ENCODE measurements at places on chromosomes 3 and 15.

DNA sequence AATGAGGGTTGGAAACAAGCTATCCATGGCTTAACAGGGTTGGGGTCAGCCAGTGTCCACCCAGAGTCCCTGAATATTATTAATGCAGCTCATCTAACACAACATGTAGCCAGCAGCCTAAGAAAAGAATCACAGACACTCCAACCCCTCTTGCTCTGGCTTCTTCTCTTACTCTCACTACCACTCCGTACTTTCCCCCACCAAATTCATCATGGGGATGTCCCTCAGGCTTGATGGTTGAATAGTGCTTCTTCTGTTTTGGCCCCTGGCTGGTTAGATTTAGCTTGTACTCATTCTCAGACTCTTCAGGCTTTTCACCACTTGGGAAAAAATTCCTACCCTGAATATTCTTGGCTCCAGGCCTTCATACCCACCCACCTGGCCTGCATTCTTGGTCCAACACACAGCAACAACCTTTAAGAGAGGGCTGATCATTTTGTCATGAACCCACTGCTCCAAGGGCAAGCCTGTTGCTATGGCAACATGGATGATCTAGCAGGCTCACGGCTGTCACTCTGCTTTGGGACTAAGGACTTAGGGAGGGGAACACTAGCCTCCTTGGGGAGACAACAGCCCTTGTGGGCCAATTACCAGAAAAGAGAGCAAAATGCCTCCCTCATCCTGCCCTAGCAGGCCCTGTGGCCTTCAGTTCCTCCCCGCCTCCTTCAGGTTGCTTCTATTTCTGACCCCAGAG, 9.4 kb upstream of the MED12L start:
- peak; percentile 9 for DNase-seq

- DNase-seq = no peak
Observed at GRCh38 chr15:59278120-59278519, 71.5 kb downstream of the LDHAL6B start.

DNA sequence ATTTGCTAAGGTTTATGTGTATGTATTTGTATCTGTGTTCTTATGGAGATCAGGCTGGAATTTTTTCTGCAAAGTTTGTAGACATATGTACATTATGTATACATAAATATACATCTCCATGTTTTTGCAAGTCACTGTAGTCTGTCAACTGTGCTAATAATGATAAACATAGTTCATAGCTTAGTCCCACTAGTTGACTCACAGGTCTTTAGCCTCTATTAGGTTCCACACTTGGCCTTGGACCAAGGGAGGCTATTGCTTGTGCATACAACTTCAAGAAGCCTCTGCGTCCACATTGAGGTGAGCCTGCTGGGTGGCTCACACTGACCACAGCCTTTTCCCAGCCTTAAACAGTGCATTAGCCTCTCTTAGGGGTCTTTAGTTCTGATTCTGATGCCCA, 243.8 kb upstream of the PEX5L start:
- no peak for DNase-seq

DNA sequence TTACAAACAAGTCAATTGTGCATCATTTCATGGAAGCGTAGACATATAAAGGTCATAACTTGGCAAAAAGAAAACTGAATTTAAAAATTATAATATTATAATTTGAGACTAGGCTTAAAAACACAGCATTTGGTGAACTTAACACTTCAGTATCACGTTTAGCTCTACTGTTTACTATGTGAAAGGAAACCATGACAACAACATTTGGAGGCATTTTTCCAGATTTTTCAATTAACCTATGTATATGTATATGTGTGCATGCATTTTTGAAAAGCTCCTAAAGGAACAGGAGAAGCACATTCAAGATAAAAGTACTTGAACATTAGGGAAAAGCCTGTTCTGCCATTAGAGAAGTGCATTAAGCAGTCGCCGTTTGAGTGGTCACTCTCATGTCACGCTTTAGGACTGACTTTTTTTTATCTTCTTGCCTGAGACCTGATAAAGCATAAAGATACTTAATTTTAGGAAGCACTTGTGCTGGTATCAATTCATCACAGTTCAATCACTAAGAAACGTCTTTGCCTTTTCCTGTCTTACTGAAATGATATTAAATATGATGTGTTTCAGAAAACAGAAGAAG, 156.0 kb downstream of the NAALADL2 start:
- no peak for DNase-seq

DNA sequence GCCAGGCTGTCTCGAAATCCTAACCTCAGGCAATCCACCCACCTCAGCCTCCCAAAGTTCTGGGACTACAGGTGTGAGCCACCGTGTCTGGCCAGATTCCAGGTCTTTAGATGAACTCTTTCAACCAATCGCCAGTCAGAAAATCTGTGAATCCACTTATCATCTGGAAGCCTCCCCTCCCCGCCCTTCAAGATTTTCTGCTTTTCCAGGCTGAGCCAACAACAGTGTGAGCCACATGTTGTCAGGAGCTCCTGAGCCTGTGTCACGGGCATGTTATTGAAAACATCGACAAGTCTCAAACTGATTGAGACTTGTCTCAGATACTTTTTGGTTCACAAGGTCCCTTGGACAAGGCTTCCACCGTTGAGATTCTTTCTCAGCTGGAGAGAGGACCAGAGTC, 52.0 kb upstream of the TRPM1 start:
- DNase-seq = no peak

Measured in NCI-H2171 (cell line).